Panc1 (cell line): ENCODE measurements at places on chromosomes 3 and 15. TPM values are rescaled to one million over a fixed set of nuclear protein-coding genes. Genes with fewer than 3 reads are reported as not detected.

- DNase-seq, result no peak
Observed at GRCh38 chr15:66886241-66886675, 179.1 kb upstream of the SMAD3 start.

GRCh38 chr3:124730941-124731297 is 667 bp downstream of the UMPS start:
- no peak for DNase-seq

- DNase-seq, result no peak
Observed at GRCh38 chr15:56053046-56053400, 59.6 kb upstream of the NEDD4 start.

GRCh38 chr3:150958683-150959082 is 13.8 kb downstream of the CLRN1 start:
- DNase-seq, result no peak

- no peak for DNase-seq
Observed at GRCh38 chr15:52439470-52439869, 89.2 kb downstream of the MYO5A start.

- no peak for DNase-seq
Observed at GRCh38 chr15:31372635-31373091, 46.0 kb downstream of the KLF13 start.

GRCh38 chr3:196694941-196695848 is 16.9 kb downstream of the CEP19 start:
- DNase-seq, result no peak

The ANKRD34C gene
- not detected for total RNA-seq
